Cardiac septum (tissue), 1 donor: ENCODE measurements at places on chromosomes 6 and 20. TPM values are rescaled to one million over a fixed set of nuclear protein-coding genes. Genes with fewer than 3 reads are reported as not detected.

RPN2 gene
- total RNA-seq = 94.9 TPM

CST3 gene
- total RNA-seq = 486 TPM

ZSWIM3 gene
- 2.0 TPM for total RNA-seq

MAP7 gene
- 1.5 TPM for total RNA-seq

RBM12 gene
- 44.4 TPM for total RNA-seq

RAET1G gene
- 0.35 TPM for total RNA-seq

NHLRC1 gene
- 1.6 TPM for total RNA-seq

CPNE5 gene
- total RNA-seq = 6.7 TPM

SRSF12 gene
- total RNA-seq = 0.40 TPM

AURKA gene
- total RNA-seq = 3.2 TPM

BPI gene
- total RNA-seq = 0.40 TPM

NRN1 gene
- 10.4 TPM for total RNA-seq

TTLL9 gene
- total RNA-seq = not detected

CDH26 gene
- 0.54 TPM for total RNA-seq

FNDC1 gene
- 1.9 TPM for total RNA-seq

MAP3K7 gene
- 23.9 TPM for total RNA-seq

ZSCAN16 gene
- total RNA-seq = 1.9 TPM

COX7A2 gene
- 890 TPM for total RNA-seq

COL12A1 gene
- 40.3 TPM for total RNA-seq
